ENCODE measurements at places on chromosomes 2 and 18. TPM values are rescaled to one million over a fixed set of nuclear protein-coding genes. Genes with fewer than 3 reads are reported as not detected.

CYP26B1 gene
- 0.05 TPM for total RNA-seq

GKN2 gene
- total RNA-seq, result not detected

TMEM198 gene
- total RNA-seq, result 1.8 TPM

GPR39 gene
- 6.9 TPM for total RNA-seq

PASK gene
- total RNA-seq, result 7.2 TPM

HOXD9 gene
- 0.53 TPM for total RNA-seq

IL1A gene
- total RNA-seq, result 1.1 TPM

EGR4 gene
- not detected for total RNA-seq

SATB2 gene
- 14.5 TPM for total RNA-seq

IL1RL1 gene
- total RNA-seq, result not detected

PRSS56 gene
- not detected for total RNA-seq

SCLY gene
- 49.4 TPM for total RNA-seq

C2orf80 gene
- not detected for total RNA-seq

PPP1R1C gene
- not detected for total RNA-seq

LYG1 gene
- total RNA-seq, result 0.17 TPM

EIF2AK3 gene
- 8.4 TPM for total RNA-seq

CCDC141 gene
- not detected for total RNA-seq

GCG gene
- total RNA-seq, result not detected

PKDCC gene
- total RNA-seq, result 5.4 TPM

PIEZO2 gene
- total RNA-seq, result 0.10 TPM

PSMA8 gene
- total RNA-seq, result not detected

C2orf81 gene
- 0.37 TPM for total RNA-seq

FAHD2A gene
- 35.1 TPM for total RNA-seq

ATP6V1B1 gene
- not detected for total RNA-seq

BCS1L gene
- total RNA-seq, result 80.7 TPM

RAD51AP2 gene
- total RNA-seq, result not detected

ANKRD53 gene
- 0.03 TPM for total RNA-seq

MRPL53 gene
- total RNA-seq, result 79.3 TPM

GALR1 gene
- not detected for total RNA-seq

AOX1 gene
- 30.8 TPM for total RNA-seq

UPP2 gene
- not detected for total RNA-seq

ESPNL gene
- total RNA-seq, result 0.85 TPM

SCN1A gene
- total RNA-seq, result 0.02 TPM

RASGRP3 gene
- 0.84 TPM for total RNA-seq

FAM110C gene
- not detected for total RNA-seq

SIX3 gene
- not detected for total RNA-seq

UGP2 gene
- total RNA-seq, result 45.1 TPM

RAB17 gene
- total RNA-seq, result not detected

POLR1A gene
- total RNA-seq, result 16.8 TPM

FAM124B gene
- total RNA-seq, result not detected

OSR1 gene
- total RNA-seq, result not detected

MOGAT1 gene
- not detected for total RNA-seq

TTN gene
- 0.03 TPM for total RNA-seq

CFAP221 gene
- not detected for total RNA-seq

Data from HT1080 (cell line).